Astrocyte of the hippocampus (primary cell): ENCODE measurements at places on chromosomes 12 and 14.

DNA sequence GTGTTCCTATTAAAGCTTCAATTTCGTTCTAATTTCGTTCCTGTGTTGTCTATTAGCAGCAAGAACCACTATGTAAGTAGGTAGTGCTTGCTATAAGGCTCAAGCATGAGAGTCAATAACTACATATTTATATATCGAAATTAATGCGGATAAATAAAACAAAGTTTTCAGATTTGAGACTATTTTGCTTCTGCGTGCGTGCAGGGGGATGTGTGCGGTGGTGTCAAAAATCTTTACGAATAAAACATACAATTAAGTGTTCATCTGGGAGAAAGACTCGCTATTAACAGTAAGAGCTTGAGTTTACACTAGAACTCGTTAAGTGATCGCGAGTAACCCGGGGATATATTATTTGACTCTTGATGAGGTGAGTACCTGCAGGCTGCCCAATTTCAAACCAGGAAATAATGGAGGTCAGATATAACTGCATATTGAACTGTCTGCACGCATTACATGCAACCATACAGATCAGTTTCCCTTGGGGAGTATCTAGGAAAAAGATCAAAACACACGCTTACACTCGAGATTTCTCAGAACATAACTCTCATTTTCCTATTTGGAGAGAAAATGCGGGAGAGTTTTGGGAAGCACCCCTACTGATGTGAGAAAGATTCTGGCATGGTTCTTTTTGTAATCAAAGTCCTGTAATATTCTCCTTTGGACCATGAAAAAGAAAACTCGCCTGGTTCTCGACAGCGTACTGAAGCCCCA is 813 bp downstream of the TWF1 start:
- no peak for DNase-seq

- no peak for DNase-seq
These were observed 64.2 kb downstream of the ERH start for GRCh38 chr14:69333791-69334337.

DNA sequence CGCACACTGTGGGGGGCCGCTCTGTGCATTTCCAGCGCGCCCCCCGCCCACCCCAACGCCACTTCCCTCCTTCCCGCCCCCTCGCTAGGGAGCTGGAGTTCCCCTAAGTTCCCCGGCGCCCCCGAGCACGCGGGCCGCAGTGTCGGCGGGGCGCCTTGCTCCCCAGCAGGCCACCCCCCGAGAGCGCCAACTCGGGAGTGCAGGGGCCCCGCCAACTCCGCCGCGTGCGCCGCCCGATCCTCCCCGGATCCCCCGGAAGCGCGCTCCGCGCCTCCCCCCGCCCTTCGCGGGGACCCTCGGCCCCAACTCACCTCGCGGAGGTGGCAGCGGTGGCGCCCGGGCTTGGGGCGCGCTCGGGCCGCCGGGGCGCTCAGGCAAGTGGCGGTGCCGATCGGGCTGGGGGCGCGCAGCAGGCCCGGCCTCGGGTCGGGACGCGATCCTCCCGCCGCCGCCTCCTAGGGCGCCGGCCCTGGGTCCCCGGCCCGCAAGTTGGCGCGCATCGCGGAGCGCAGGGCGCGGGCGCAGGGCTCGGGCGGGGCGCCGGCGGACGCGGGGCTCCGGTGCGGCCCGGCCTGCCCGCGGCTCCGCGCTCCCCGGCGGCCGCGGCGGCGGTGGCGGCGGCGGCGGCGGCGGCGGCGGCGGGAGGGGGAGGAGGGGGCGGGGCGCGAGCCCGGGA is at the start of gene NCOR2:
Gene NCOR2 (minus strand): TSS at position 616 of the 676 bp plus-strand sequence. CDS start 72,361 bp downstream, outside the sequence.
- peak; percentile 66 for DNase-seq

DNA sequence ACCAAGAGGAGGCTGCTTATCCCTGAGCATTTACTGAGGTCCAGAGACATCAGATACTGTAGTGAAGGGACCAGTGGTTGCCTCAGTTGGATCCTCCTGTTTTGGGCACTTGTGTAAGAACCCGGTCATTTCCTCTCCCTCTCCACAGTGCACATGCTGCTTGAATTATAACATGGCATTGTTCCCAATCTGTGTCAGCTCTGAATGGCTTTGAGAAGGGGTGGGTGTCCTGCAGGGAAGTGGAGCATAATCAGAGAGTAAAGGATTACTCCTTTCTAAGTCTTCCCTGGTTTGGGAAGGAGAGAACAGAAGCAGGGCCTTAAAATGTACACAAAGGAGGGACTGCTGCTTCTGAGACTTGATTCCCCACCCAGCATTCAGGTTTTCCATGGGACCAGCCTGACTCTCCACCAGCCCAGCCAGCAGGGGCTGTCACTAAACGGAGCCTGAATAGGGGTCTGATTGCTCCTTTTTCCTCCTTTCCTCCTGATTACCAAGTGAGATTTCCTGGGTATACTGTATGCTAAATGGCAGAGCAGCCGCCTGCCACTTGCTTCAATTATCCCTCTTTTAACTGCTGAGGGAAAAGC is 78.4 kb downstream of the NRXN3 start:
- no peak for DNase-seq

- DNase-seq: no peak
These were observed 49.8 kb upstream of the ANO6 start for GRCh38 chr12:45166056-45166455.

DNA sequence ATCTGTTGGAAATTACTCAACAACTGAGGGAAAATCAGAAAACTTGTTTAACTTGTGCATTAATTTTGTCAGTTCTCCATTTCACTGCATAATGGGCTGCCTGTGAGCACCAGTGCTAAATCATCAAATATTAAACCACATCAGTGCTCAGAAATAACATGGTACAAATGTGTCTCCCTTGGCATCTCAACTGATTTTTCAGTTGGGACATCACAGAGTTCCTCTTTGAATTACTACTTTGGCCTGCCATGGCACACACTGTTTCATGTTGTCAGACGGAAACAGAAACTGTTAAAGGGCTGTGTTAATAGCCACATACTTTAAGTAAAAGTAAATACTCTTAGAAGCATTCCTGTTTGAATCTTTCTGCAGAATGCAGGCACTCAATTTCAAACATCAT is 42.1 kb upstream of the STRN3 start:
- DNase-seq: no peak

GRCh38 chr14:50784683-50785456 is 46.1 kb downstream of the NIN start:
- no peak for DNase-seq

GRCh38 chr14:78088916-78089315 is 81.3 kb upstream of the NRXN3 start:
- no peak for DNase-seq

- DNase-seq: no peak
These were observed 102.2 kb downstream of the TMX1 start for GRCh38 chr14:51342226-51342625.

- DNase-seq: peak; percentile 1
These were observed 125.2 kb downstream of the ALX1 start for GRCh38 chr12:85405262-85405661.

GRCh38 chr12:74539765-74540526 is 2.3 kb downstream of the ATXN7L3B start:
- DNase-seq: no peak

- DNase-seq: peak; percentile 4
These were observed 9.0 kb downstream of the PLEKHG6 start for GRCh38 chr12:6319446-6319845.

DNA sequence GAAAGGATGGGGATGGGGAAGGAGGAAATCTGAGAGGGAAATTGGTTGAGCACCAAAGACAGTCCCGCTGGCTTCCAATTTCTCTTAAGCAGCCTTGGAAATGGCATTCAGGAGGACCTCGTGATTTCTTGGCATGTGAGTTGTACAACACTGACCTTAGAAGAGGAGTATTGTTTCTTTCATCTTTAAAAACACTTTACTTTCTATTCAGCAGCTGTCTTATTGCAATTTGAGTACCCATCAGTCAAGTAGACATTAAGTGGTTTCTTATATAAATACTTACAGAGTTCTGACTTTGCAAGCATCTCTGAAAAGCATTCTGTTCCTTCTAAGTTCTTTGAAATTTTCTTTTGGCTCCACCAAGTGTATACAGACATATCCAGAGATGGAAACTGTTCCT is 83.2 kb downstream of the LMNTD1 start:
- DNase-seq: no peak

DNA sequence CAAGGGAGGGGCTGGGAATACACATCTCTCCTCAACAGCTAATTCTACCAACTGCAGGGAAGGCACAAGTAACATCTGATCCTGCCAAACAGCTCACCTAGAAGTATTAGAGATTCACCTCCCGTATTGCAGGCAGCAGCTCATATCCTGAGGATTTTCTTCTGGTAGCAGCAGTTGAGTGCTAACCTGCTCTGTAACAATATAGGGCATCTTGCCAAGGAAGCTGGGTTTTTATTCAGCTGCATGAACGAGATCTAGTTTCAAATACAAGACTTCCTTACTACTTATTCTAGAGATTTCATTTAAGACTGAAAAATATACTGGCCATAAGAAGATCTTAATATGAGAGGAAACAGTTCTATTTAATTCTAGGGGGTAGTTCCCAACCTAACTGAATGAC is 261.4 kb upstream of the USP15 start:
- DNase-seq: no peak

DNA sequence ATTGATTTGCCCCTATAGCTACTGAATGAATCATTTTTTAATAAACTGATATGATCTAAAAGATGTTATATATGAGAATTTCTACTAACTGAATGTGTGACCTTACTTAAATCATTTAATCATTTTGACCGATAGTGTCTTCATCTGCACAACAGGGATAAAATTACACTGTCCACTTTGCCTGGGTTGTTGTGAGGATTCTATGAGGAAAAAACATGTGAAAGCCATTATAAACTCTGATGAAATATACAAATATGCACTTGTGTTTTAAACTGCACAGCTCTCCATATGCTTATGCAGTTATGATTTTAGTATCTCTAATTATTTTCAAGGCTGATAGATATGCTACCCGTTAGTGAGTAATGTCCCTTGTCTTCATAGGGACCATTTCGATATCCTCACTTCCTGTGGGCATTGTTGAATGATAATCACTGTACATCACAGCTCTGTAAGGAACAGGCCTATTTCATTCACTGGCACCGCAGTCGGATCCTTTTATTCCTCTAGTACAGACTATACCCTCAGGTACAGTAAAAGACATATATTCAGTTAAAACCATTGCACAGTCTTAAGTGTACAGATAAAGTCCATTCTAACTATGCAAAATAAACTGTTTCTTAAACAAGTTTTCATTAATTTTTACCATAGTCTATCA is 88.7 kb upstream of the RAP1B start:
- peak; percentile 13 for DNase-seq

DNA sequence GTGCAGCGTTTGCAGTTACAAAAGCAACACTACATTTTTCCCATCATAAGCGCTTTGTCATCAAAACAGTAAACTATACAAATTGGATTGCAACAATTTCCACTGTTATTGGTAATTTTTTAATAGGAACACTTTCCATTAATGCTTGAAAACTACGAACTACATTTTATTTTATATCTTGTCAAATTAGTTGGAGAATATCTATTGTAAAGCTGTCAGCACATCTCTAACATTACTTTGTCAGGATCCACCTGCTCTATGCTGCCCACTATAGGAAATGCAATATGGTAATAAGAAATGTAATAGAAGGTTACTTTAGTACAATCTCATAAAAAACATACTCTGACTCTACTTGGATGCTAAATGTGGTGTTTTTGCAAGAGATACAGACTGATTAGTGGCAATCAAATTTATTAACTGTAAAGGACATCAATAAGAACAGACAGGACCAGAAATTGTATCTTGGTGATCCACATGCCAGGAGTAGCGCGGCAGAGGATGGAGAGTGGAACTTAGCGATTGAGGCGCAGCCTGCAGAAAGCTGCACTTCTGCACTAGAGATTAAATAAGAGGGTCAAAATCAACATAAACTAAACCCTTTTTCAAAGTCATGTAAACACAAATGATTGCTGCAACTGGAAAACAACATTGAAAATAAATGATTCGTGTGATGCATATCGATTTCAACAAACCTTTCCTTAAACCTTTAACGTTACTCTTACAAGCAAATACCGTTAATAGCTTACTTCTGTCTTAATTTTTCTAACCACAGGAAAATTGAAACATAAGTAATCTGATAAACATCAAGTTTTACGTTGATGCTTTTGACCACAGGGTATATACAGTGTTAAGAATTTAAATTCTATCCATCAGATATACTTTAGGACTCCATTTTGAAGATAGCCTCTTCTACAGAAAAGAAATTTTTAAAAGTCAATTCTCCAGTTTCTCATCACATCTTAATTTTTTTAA is 3.6 kb upstream of the ARID2 start:
- DNase-seq: peak; percentile 43
